ENCODE measurements at places on chromosomes 7 and 10. TPM values are rescaled to one million over a fixed set of nuclear protein-coding genes. Genes with fewer than 3 reads are reported as not detected.

LGI1 gene
- not detected for total RNA-seq

SOSTDC1 gene
- not detected for total RNA-seq

SYT15 gene
- 0.79 TPM for total RNA-seq

FZD8 gene
- total RNA-seq = 0.15 TPM

SPDYE1 gene
- total RNA-seq = not detected

TMEM176A gene
- total RNA-seq = not detected

PDE1C gene
- not detected for total RNA-seq

TBX20 gene
- total RNA-seq = 0.17 TPM

AKR1C8 gene
- total RNA-seq = 0.27 TPM

DOCK4 gene
- total RNA-seq = 0.25 TPM

ANKRD30A gene
- total RNA-seq = not detected

LRIT1 gene
- not detected for total RNA-seq

FBXL13 gene
- 0.17 TPM for total RNA-seq

CUZD1 gene
- total RNA-seq = 2.4 TPM

MUC12 gene
- not detected for total RNA-seq

SMNDC1 gene
- total RNA-seq = 36.3 TPM

MGAM2 gene
- total RNA-seq = not detected

SSC4D gene
- 0.32 TPM for total RNA-seq

ELAPOR2 gene
- total RNA-seq = 3.0 TPM

PRTFDC1 gene
- total RNA-seq = 0.46 TPM

FAM131B gene
- 0.30 TPM for total RNA-seq

HTR7 gene
- total RNA-seq = not detected

CYP3A7 gene
- total RNA-seq = not detected

ASL gene
- 16.5 TPM for total RNA-seq

ZNF716 gene
- total RNA-seq = not detected

KLF14 gene
- total RNA-seq = not detected

All from activated CD4-positive, alpha-beta T cell treated with anti-CD3 and anti-CD28 coated beads, Interleukin-2, amount 10 ng/mL, durations not matched to agents 7 days and 5 days (primary cell).